ENCODE measurements at places on chromosomes 3 and 15. TPM values are rescaled to one million over a fixed set of nuclear protein-coding genes. Genes with fewer than 3 reads are reported as not detected.

AADACL2 gene
- not detected for total RNA-seq

ALS2CL gene
- 25.4 TPM for total RNA-seq

PCLAF gene
- not detected for total RNA-seq

GOLGA6A gene
- total RNA-seq: not detected

PLA2G4B gene
- total RNA-seq: 3.9 TPM

ITGA11 gene
- total RNA-seq: 25.5 TPM

PPP1R14D gene
- total RNA-seq: not detected

FILIP1L gene
- 71.4 TPM for total RNA-seq

LAMB2 gene
- 523 TPM for total RNA-seq

GNB4 gene
- 44.0 TPM for total RNA-seq

TMEM42 gene
- total RNA-seq: 7.3 TPM

ECT2 gene
- total RNA-seq: 3.4 TPM

CTXN2 gene
- total RNA-seq: not detected

PARL gene
- 53.8 TPM for total RNA-seq

FANCD2OS gene
- not detected for total RNA-seq

BCL2A1 gene
- total RNA-seq: 1.1 TPM

RABL3 gene
- 28.3 TPM for total RNA-seq

CRYBG3 gene
- 19.6 TPM for total RNA-seq

VPS39 gene
- total RNA-seq: 43.7 TPM

Data from heart left ventricle (tissue), 16 donors.